Frontal cortex (tissue), 4 donors: ENCODE measurements at places on chromosomes 16 and 17.

DNA sequence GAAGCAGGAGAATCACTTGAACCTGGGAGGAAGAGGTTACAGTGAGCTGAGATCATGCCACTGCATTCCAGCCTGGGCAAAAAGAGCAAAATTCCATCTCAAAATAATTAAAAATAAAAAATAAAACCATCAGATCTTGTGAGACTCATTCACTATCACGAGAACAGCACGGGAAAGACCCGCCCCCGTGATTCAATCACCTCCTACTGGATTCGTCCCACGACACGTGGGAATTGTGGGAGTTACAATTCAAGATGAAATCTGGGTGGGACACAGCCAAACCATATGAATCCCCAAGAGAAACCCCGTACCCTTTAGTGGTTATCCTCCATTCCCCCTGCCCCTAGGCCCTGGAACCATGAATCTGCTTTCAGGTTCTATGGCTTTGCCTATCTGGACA is 15.4 kb upstream of the MGAT5B start:
- DNase-seq: no peak

DNA sequence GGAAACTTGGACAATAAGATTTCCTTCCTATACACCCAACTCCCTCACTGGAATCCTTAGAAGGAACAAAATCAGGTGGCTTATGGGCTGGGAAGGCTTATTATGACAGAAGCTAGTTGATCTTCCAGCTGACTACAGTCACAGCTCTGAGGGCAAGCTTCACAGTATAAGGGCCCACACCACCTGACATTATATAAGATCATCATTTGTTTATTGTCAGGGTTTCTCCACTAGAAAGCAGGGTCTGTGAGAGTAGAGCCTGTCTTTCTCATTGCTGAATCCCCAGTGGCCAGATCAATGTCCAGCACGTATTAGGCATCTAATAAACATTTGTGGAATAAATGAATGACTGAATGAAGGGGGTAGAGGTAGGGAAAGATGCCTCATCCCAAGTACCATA is 57.8 kb upstream of the PHOSPHO1 start:
- DNase-seq: no peak

DNA sequence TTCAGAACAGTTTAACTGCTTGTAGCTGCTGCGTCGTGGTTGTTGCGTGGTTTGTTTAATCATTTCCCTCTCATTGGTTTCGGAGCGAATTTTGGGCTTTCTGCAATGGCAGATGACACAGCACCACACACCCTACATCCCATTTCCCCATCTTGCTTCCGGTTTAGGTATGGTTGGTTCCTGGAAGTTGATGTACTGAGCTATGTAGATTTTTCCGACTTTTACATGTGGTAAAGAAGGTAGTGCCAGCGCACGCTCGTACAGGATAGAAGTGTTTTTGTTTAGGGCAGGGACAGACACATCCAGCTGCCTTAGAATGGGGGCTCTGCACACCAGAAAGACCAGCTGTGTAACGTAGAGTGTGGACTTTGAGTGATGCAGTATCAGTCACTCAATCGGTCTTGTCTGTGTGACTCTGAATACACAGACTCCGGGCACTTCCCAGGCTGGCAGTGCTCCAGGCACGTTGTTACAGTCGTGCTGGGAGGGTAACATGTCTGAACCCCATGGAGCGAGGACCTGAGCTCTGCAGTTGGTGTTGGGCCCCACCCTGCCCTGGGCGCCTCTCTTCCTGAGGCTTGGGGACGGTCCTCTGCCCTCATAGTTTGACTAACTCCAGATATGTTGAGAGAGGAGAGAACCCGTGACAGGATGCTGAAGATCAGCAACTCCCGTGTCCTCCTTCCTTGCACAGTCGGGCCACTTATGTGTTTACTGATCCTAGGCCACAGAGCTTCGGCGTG is 172.0 kb upstream of the CHMP6 start:
- no peak for DNase-seq

DNA sequence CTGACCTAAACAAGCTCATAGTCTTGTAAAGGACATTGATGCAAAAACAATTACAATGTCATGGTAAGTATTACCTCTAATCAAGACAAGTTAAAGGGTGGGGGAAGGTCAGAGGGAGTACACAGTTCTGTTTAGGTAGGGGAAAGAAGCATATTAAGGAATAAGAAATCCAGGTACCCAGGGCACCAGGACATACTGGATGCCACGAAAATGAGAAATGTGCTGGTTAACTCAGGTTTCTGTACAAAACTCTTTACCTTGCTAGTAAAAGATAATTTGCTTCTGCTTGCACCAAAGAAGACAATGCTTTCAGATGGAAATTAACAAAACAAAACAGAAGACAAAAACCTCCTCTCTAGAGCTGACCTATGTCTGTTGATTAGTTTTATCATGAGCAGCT is 70.7 kb upstream of the MED13 start:
- no peak for DNase-seq

GRCh38 chr16:87959391-87959990 is 8.3 kb downstream of the BANP start:
- DNase-seq: no peak

DNA sequence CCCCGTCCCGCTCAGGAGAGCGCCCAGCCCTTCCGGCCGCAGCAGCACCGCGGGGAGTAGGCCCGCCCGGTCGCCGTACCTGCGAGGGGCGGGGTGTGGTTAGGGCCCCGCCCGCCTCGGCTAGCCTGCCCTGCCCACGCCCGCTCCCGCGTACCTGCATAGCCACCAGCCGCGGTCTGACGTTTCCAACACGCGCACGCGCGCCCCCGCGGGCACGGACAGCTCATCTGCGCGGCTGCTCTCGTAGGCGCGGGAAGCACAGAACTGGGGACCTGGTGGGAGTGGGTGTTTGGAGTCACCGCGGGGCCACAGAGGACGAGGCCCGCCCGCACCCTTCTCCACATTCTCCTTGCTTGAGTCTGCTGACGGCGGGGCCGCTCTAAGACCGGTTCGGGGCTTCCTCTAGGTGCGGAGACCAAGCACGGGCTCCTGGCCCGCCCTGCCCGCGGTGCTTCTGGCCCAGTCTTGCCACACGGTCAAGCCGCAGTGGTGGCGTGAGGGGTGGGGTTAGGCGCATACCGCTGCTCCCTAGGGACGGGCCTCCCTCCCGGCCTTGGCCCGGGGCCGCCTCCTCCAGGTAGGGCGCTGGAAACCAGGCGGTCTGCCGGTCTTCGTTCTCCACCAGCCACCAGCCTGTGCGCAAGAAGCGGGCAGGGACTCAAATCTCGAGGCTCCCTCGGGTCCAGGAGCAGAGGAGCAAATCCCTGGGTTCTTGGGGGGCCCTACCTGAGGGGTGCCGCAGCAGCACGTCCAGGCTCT is 1.8 kb downstream of the NOXO1 start:
- no peak for DNase-seq

- no peak for DNase-seq
These were observed 201.1 kb downstream of the FTO start for GRCh38 chr16:53905028-53905427.

DNA sequence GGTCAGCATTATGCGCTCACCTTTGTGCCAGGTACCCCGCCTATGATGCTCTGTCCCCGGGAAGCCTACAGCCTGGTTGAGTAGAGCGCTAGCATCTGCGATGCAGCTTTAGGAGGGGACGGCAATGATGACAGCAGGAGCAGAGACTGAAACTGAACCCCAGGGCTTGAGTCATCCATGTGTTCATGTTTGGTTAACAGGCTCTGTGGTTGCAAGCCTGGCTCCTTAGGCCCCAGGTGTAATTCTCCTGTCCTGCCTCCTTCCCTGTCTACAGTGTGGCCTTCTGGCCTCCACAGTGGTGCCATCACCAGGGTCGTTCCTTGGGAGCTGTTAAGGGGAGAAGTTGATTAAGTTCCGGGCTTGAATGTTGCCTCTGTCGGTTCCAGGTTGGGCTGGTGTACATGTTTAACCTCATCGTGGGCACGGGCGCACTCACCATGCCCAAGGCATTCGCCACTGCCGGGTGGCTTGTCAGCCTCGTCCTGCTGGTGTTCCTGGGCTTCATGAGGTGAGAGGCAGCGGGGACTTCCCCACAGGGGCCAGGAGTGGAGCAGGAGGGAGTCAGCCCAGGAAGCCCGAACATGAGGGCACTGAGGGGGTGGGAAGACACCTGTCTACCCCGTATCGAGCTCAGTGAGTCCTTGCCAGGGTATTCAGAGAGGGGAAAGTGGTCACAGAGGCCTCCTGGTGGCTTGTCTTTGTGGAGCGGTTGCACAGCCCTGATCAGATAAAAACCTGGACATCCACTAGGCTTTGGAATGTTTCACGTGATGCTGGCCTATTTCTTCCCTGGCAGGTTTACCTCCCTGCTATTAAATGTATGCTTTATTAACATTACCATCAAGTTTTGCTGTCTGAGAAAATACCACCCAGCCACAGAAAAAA is 9.2 kb upstream of the NAT9 start:
- no peak for DNase-seq

GRCh38 chr16:87297918-87298631 is 19.1 kb downstream of the C16orf95 start:
- peak; percentile 56 for DNase-seq

GRCh38 chr16:86075488-86075785 is 176.5 kb downstream of the IRF8 start:
- DNase-seq: no peak

DNA sequence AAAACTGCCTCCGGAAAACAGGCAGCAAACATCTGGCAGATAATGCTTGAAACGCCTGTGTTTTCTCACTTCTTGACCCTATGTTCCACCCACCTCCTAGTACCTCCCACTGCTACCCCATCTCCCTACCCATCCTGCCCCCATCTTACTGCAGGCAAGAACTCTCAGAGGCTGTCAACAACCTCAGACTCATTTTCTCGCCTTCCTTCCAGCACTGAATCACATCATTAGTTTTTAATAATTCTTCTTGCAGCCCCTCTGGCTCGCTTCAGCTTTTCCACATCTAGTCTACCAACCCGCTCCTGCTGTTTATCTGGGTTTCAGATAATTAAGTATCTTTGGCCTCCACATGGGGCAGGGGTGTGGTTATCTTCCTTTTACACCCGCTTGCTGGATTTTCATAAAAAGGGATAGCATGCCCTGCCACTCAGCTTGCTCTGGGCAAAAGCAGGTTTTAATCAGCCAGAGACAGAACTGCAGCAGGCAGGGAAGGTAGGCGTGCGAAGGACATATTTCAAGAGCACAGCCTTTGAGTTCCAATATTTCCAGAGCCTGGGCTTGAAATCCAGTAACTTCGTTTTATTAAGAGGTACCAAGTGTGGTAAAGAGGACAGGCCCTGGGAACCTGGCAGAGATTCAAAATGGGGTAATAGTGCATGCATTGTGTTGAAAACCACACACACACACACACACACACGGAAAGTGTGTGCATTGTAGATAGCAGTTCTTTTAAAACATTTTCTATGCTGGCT is 87.5 kb downstream of the BMERB1 start:
- DNase-seq: no peak

DNA sequence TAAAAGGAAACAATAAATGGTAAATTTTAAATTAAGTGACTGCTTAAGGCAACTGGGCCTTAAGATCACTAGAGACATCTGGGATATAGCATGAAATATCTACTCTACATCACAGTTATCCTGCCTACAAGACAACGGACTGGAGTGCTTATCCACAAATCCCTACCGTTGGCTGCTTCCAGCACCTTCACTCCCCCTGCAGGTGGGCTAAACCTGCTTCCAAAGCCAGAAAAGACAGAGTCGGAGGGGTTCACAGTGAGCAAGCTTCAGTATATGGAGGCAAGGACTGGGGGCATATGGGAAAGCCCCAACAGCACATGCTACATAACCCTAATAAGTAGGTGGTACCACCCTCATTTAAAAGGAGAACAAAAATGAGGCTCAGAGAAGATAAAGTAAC is 45.3 kb downstream of the GRIN2A start:
- DNase-seq: no peak

GRCh38 chr16:53224951-53225533 is 170.3 kb downstream of the CHD9 start:
- DNase-seq: no peak

DNA sequence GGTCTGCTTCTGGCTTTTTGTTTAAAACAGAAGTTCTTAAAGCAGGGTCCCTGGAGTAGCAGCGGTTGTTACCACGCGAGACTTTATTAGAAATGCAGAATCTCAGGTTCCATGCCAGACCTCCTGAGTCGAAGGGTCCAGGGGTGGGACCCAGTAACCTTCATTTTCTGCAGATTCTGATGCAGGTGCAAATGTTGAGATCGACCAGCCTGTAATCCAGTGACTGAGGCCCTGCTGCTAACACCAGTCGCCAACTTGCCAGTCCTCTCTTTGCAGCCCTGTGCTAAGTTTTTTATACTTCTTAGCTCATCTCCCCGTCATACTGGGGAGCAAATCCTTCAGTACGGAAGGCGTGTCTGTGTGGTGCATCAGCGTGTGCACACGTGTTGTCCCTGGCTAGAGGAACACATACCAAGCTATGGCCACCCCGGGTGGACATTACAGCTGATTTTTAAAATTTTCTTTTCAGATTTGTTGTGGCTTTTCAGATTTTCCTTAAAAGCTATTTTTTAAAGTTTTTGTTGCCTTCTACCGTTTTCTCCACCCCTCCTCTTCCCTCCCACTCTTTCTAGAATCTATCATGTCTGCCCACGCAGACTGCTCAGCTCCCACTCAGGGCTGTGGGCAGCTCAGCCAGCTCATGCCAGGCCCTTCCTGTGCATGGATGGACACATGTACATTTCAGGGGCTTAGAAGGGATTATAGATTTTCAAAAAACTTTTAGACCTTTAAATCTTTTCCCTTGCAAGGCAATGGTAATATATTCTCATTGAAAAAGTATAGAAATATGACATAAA is 57.7 kb downstream of the MEAK7 start:
- DNase-seq: no peak

- DNase-seq: no peak
These were observed 24.2 kb downstream of the ELAC2 start for GRCh38 chr17:12993631-12994030.

DNA sequence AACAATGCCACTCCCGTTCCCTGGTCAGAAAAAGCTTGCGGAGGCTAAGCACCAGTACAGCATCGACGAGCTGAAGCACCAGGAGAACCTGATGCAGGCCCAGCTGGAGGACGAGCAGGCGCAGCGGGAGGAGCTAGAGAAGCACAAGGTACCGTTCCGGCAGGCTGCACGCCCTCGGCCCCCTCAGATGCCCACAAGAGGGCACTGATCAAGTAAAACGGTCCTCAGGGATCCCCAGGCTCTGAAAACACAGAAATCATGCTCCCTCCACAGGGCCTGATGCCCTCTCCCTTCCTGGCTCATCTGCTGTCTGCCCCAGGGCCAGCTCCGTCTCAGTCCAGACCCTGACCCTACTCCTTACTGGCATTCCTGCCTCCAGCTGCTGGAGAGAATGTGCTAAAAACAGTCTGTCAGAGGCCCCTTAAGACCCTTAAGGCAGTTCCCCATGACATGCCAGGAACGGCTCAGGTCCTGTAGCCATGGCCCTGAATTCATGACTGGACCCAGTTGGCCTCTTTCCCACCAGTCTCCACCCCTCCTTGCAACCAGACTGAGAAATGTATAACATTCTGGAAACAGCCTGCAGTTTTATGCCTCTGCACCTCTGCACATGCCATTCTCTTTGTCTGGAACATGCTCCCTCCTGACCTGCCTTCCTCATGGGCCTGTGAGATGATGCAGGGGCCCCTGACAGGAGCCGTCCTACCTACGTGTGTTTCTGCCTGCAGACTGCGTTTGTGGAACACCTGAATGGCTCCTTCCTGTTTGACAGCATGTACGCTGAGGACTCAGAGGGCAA is 21.8 kb downstream of the DRC3 start:
- no peak for DNase-seq

GRCh38 chr17:75601057-75601987 is 13.7 kb downstream of the MYO15B start:
- DNase-seq: peak; percentile 64

GRCh38 chr17:50337956-50338355 is 8.0 kb upstream of the XYLT2 start:
- DNase-seq: no peak

GRCh38 chr16:50304467-50305440 is 38.4 kb downstream of the ADCY7 start:
- DNase-seq: no peak
